ENCODE measurements at places on chromosomes 3 and 15. TPM values are rescaled to one million over a fixed set of nuclear protein-coding genes. Genes with fewer than 3 reads are reported as not detected.

GRCh38 chr15:51647128-51647562, 24.6 kb upstream of the DMXL2 start:
- peak; percentile 77 for DNase-seq

DNA sequence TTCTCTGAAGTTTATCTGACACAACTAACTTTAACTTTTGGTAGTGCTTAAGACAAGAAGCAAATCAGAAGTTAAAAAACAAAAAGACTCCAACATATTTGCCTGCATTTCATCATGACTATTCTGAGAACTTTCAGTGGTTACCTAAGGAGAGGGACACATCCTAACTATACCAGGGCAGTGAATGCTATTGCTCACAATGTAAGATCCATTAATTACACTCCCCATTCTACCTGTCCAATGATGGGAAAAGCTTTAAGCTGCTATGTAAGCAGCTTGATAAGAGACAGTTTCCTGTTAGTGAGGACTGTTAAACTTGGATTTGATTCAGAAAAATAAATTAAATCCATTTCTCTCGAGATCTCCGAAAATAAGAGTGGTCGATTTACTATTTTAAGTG, 37.5 kb downstream of the SERPINI1 start:
- no peak for DNase-seq

GRCh38 chr15:89785774-89786140, 9.6 kb downstream of the MESP2 start:
- no peak for DNase-seq

- no peak for DNase-seq
Measured at GRCh38 chr15:63022663-63023062, 19.9 kb upstream of the TPM1 start.

DNA sequence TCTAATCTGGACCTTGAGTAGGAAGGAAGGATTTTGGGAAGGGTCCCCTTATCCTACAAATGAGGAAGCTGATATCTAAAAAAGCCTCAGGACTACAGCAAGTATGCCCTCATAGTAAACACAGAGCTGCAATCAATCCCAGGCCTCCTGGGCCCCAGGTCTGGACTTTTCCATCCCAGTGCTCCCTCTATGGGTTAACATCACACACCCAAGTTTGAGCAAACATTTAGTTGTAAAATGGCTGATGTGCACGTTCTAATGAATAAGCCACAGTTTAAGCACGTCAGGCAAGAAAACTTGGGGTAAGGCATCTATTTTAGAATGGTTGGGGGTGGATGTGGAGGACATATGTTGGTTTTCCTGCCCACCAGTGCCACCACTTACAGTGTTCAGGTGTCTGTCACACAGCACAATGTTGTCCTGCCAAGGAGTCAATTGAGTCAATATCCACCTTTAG, 44.3 kb upstream of the UBE2E1 start:
- DNase-seq, result no peak

DNA sequence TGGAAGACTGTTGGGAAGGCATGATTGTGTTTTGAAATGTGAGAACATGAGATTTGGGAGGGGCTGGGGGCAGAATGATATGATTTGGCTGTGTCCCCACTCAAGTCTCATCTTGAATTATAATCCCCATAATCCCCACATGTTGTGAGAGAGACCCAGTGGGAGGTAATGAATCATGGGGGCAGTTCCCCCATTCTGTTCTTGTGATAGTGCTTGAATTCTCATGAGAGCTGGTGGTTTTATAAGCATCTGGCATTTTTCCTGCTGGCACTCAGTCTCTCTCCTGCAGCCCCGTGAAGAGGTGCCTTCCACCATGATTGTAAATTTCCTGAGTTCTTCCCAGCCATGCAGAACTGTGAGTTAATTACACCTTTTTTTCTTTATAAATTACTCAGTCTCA, 430.5 kb downstream of the OTOL1 start:
- DNase-seq, result no peak

DNA sequence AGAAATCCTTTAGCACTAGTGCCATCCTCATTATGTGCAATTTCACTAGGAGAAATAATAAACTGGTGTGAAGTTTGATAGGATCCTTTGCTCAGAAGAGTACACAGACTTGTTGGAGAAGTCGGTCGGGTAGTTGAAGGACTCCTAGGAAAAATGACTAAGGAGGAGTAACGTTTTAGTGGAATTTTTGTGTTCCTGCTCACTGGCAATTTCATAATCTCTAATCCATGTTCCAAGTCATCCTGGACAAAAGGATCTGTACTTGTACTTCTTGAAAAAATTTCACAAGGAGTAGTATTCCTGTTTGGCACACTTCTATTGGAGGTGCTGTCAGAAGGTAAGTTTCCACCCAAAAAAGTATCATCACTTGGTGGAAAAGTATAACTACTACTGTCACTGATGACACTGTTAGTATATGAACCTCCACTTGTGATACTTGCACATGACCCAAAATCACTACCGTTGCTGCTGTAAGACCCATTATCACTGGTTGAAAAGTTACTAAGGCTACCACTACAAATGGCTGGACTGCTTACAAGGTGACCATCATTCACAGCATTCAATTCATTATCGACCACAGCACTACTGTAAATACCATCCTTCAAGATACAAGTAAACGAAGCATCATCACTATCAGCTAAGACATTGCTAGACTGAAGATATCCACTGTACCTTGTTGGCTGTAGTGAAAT, 77.4 kb downstream of the NEDD4 start:
- DNase-seq, result no peak

- no peak for DNase-seq
Measured at GRCh38 chr15:70535955-70536338, 227.4 kb downstream of the UACA start.

DNA sequence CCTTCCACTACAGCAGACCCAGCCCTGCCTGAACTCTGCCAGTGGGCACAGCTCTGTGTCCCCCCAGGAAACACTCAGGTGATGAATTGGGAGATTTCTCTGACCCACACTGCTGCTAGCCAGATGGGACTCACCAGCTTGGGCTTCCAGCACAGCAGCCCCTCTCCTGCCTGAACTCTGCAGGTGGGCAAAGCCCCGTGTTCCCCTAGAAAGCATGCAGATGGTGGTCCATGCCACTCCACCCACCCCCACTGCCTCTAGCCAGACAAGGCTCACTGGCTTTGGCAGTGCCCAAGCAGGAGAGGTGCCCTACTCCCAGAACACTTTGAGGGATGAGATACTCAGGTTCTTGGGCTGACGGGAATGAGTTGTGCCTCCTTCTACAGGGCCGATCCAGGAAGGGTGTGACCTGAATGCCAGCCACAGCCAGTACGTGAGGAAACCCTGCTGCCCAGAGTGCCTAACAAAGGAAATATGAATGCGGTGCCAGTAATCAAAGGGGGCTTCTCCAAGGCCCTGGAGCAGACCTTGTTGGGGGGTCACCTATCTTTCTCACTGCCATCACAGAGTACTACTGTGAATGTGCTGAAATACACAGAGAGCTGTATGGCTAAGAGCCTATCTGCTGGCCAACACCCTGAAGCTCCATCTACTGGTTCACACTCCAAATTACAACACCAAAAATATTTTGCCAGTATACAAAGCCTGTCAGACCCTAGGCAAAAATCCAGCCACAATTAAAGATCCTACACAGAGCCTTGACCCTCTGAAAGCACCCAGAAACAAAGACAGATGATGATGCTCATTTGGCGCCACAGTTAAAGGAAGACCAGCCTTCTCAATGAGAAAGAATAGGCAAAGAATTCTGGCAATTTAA, 61.9 kb downstream of the BTLA start:
- no peak for DNase-seq

GRCh38 chr3:172929451-172929850, 178.9 kb downstream of the ECT2 start:
- no peak for DNase-seq

DNA sequence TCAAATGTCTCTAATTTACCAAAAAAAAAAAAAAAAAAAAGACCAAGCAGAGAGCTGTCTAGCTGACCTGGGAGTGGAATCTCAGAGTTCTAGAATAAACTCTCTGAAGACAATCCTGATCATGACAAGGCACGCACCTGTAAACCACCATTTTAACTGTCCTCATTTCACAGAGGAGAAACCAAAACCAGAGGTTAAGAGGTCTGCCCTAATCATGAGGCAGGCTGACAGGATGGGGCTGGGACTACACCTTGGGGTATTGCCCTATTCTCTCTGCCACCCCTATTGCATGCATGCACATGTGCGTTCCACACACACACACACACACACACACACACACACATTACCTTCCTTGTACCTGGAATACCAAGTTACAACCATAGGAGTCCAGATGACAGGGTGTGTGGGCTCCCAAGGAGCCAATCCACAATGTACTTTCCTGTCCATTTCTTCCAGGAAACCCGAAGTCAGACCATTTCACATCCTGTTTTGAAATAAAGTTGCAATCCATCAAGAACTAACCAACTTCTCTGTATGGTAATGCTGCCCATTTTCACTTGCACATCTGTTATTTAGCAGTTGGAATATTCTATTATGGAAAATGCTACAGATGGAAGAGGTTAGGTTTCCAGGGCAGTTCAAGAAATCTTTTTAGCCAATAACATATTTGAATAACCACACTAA, 34.6 kb downstream of the HSPBAP1 start:
- no peak for DNase-seq

GRCh38 chr3:1007866-1008265, 85.0 kb upstream of the CNTN6 start:
- DNase-seq, result peak; percentile 27

- DNase-seq, result no peak
Measured at GRCh38 chr3:150221904-150222523, 186.1 kb upstream of the TSC22D2 start.

- no peak for DNase-seq
Measured at GRCh38 chr15:42058791-42059190, 35.6 kb downstream of the PLA2G4D start.

DNA sequence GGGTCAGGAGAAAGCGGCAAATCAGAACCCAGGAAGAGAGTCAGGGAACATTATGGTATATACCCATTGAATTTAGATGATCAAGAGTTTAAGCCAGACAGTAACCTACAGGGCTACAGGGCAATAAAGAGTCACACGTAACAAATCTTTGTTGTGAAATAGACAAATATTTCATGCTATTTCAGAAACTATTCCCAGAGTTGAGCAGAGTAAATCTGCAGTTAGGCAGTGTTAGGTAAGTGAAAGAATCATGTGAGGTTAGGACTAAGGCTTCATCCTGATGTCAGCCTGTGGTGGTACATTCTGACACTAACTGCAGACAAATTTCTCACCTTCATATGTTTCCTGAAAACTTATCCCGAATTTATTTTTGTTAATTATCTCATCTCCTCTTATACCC, 153.0 kb downstream of the UBE2E2 start:
- DNase-seq, result no peak

The C2CD4A gene
- not detected for total RNA-seq

The SLC35A5 gene
- 22.3 TPM for total RNA-seq

The CHRNA5 gene
- 3.1 TPM for total RNA-seq

The RARB gene
- total RNA-seq, result 1.5 TPM

The C3orf49 gene
- not detected for total RNA-seq

Data from MG63 (cell line).